ENCODE measurements at places on chromosomes 16 and 17. TPM values are rescaled to one million over a fixed set of nuclear protein-coding genes. Genes with fewer than 3 reads are reported as not detected.

DNA sequence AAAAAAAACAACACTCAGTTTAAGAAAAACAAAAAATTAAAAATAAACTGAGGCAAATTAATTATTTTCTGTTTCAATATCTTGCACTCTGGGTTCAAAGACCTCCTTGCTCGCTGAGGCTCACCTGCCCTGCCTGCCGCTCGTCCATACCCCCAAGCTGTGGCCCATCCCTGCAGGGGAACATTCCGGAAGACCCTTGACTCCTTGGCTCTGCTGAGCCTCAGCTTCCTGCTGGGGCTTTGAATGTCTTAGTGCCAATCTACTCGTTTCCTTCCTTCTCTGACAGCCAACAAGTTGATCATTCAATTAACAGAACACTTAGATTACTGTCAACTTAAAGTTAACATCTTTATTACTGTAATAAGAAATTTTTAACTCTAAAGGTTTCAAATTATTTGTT, 24.3 kb downstream of the G6PC1 start:
- no peaks in the 10 kb centered on the region for H3K36me3 ChIP-seq
- H3K4me3 ChIP-seq: no peak overlapping the region
- H3K27ac ChIP-seq: no peak overlapping the region
- no peaks in the 10 kb centered on the region for H3K27me3 ChIP-seq
- H3K4me1 ChIP-seq: no peaks in the 10 kb centered on the region

Gene KLHL10
- 0.24 TPM for polyA plus RNA-seq

DNA sequence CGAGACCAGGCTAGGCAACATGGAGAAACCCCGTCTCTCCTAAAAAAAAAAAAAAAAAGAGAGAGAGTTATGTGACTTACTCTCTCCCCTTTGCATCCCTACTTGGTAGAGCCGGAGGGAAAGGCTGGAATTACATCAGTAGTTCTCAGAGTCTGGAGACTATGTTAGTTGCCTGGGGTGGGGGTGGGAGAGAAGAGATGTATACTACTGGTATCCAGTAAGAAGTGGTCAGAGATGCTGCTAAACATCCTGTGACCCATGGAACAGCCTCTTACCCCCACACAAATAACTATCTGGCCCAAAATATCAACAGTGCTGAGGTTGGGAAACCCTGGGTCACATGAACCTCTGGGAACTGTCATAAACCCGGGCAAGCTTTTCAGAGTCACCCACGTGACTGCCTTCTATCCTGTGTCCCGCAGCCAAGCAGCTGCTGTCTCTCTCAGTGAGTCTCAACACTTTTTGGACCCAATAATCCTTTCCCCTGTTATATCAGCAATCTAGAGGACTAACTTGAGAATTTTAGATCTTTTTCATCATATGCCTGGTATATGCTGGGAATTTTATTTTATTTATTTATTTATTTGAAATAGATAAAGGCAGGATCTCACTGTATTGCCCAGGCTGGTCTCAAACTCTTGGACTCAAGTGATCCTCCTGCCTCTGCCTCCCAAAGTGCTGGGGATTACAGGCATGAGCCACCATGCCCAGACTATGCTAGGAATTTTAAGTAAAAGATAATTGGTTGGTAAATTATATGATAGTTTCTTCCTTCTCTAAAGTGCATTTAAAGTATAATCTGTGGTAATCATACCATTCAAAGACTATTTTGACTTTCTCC, 8.7 kb downstream of the EIF1 start:
- no peak overlapping the region for H3K4me3 ChIP-seq
- peaks cover 6% of the 10 kb centered on the region for H3K4me1 ChIP-seq
- H3K27me3 ChIP-seq: no peaks in the 10 kb centered on the region
- H3K27ac ChIP-seq: no peak overlapping the region
- peaks cover 24% of the 10 kb centered on the region for H3K36me3 ChIP-seq

Gene C17orf78
- polyA plus RNA-seq: not detected

DNA sequence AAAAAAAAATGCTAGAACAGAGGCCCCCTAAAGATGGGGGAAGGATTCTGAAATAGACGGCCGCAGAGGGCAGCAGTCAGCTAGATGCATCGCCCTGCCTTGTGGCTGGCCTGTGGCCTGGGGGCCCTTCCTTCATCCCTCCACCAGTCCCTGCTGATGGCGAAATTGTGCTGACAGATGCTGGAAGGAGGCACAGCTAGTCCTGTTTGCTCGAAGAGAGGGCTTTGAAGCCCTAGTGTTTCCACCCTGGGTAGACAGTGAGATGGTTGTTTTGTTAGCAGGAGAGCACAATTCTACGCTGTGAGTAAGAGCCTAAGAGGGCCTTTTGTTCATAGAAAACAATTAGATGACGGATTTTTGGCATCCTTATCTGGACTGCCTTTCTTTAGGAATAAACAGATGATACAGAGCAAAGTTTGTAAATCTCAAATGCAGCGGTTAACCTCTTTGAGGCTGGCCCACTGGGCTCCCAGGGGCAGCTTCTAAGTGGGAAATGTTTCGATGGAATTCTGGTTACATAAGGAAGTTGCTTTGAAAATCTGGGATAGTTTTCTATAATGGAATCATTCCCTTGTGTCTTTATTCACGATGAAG, 23.0 kb downstream of the VPS35L start:
- no peak for DNase-seq
- H3K27ac ChIP-seq: no peak overlapping the region
- H3K4me1 ChIP-seq: no peaks in the 10 kb centered on the region
- H3K36me3 ChIP-seq: peaks cover 44% of the 10 kb centered on the region
- H3K27me3 ChIP-seq: no peaks in the 10 kb centered on the region

Gene KIF19
- 3.4 TPM for polyA plus RNA-seq

GRCh38 chr16:84810518-84811273, 9.1 kb upstream of the CRISPLD2 start:
- no peak overlapping the region for H3K27ac ChIP-seq
- no peaks in the 10 kb centered on the region for H3K36me3 ChIP-seq
- H3K4me3 ChIP-seq: no peak overlapping the region
- H3K27me3 ChIP-seq: no peaks in the 10 kb centered on the region
- H3K4me1 ChIP-seq: peaks cover 3% of the 10 kb centered on the region
- DNase-seq: peak; percentile 38

GRCh38 chr16:21937336-21937829, 15.8 kb upstream of the UQCRC2 start:
- no peak overlapping the region for H3K27ac ChIP-seq
- DNase-seq: no peak
- H3K4me1 ChIP-seq: peaks cover 3% of the 10 kb centered on the region
- no peaks in the 10 kb centered on the region for H3K27me3 ChIP-seq
- H3K36me3 ChIP-seq: no peaks in the 10 kb centered on the region

DNA sequence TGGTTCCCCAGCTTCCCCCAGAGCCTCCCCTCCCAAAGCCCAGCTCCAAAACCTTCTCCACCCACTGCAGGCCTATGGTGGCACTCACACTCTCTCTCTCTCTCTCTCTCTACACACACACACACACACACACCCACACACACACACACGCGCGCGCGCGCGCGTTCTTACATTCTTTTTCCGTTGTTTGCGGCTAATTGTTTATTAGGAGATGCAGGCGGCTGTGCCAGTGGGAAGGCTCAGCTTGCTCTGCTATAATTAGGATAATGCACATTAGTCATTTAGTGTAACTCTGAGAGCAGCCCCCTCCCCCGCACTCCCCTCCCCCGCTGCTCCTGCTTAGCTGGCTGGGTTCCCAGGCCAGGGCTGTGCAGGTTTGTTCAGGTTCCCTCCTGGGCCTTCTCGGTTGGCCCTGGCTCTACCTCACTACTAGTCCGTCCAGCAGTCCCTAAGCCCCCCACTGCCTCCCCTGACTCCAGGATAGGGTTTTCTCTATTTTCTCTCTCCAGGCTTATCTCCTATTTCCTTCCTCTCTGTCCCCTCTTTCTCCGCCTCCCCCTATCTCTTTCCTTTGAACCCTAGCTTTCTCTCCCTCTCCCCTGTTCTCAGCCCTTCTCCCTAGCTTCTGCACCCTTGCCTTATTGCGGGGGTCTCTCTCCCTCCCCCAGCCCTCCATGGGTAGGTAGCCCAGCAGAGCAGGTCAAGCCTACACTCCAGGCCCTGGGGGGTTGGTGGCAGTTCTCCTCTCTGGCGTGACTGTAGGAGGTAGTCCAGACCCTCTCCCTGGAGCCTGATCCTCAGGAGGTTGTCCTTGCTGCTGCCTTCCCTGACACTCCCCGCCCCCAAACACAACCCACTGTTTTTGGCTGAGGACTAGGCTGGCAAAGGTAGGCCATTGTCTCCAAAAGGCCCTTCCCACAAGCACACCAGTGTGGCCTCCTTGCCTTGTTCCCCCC, 34.0 kb downstream of the TMEM132E start:
- H3K4me3 ChIP-seq: no peak overlapping the region
- DNase-seq: no peak
- H3K27ac ChIP-seq: no peak overlapping the region

DNA sequence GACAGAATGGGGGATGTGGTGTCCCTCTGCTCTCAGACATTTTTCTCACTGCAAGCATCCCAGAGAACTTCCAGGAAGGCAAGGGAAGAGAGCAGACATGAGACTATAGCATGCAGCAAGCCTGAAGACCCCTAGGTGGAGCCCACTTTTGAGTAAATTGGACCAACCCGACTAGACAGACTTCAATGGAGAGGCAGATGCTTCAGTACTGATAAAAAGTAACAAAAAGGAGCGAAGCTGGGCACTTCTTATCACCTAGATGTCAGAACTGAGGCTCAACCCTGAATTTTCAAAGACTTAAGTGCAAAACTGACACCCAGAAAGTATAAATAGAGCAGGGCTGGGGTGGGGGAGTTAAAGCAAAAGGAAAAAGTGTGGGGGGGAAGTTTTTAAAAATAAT, 130.8 kb downstream of the PMP22 start:
- H3K36me3 ChIP-seq: no peaks in the 10 kb centered on the region
- H3K4me3 ChIP-seq: no peak overlapping the region
- no peaks in the 10 kb centered on the region for H3K4me1 ChIP-seq
- no peaks in the 10 kb centered on the region for H3K27me3 ChIP-seq
- no peak for DNase-seq

Gene MLYCD
- polyA plus RNA-seq: 2.7 TPM

Gene KRT40
- not detected for polyA plus RNA-seq

Gene WFIKKN2
- polyA plus RNA-seq: not detected

DNA sequence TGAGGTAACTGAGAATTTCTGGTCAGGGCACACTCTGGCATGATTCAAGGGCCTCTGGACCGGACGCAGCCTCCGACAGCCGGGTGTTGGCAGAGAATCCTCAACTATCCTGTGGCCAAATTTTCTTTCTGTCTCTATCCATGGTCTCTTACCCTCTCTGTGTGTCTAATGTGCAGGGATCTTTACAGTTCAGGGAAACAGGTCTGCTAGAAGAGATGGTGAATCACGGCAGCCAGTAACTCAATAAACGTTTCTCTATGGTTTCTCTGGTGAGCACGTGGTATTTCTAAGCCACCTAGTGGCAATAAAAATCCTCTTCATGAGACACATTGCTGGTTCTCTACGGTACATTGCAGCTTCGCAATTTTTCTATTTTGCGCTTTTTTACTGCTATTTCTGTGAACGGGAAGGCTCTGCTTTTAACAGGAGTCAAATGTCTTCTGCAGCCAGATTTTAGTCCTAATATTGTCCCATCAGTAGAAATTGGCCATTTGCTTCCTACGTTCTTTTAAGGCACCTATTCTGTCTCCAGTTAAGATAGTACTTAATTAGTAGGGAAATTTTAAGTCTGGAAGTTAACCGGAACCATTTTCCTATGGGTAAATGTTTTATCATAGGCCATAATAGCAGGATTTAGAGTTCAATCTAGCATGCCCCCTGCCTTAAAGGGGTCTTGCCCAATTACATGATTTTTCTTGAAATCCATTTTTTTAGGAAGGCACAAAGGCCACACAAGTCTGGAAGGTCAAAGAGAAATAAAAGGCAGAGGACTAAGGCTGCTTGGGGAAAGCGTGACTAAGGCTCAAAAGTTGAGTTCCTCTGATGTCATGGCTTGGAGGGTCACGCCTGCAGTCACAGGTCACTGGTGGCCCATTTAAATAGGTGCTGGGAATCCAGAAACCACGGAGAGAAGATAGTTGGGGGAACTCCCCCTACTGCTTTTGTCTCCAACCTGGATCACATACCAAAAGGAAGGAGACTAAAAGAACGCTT, 31.5 kb downstream of the QPRT start:
- no peaks in the 10 kb centered on the region for H3K27me3 ChIP-seq
- peaks cover 11% of the 10 kb centered on the region for H3K4me1 ChIP-seq
- H3K4me3 ChIP-seq: no peak overlapping the region
- H3K36me3 ChIP-seq: no peaks in the 10 kb centered on the region

DNA sequence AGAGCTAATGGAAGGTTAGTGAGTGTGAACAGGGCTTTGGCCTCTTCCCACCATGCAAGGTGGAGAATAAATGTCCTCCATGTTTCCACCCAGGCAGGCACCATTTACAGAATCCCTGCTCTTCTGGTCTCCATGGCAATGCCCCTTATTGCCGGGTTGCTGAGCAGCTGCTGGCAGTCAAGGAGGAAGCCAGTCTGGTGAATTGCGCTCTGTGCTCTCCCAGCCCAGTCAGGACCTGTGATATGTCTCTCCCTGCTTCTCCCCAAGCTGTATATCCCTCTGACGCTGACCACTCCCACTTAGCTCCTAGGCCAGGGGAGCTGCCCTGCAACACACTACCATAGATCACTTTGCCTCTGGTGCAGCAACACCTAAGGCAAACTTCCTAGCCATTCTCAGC, 402.1 kb upstream of the ERCC4 start:
- no peaks in the 10 kb centered on the region for H3K36me3 ChIP-seq
- H3K4me3 ChIP-seq: no peak overlapping the region
- no peaks in the 10 kb centered on the region for H3K4me1 ChIP-seq
- H3K27me3 ChIP-seq: no peaks in the 10 kb centered on the region
- DNase-seq: no peak

Gene KRTAP2-3
- polyA plus RNA-seq: not detected

Gene ACBD4
- polyA plus RNA-seq: 15.0 TPM

DNA sequence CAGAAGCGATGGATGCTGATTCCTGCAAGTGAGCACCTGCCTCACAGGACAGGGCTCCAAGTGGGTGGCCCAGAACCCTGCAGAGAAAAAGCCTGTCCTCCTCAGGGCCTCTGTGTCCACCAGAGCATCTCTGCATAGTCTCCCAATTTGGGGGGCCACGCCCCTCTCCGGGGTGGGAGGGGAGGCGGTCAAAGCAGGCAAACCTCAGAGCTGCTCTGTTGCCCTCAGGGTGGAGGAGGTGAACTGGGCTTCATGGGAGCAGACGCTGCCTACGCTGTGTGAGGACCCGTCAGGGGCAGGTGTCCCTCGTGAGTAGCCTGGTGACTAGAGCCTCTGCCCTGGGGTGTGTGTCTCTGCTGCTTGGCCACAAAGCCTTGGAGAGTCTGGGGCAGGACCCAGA, 19.3 kb downstream of the TRPV2 start:
- H3K4me1 ChIP-seq: peaks cover 5% of the 10 kb centered on the region
- no peak overlapping the region for H3K4me3 ChIP-seq
- no peaks in the 10 kb centered on the region for H3K36me3 ChIP-seq
- H3K27me3 ChIP-seq: no peaks in the 10 kb centered on the region
- H3K27ac ChIP-seq: no peak overlapping the region

- no peaks in the 10 kb centered on the region for H3K36me3 ChIP-seq
- H3K4me1 ChIP-seq: peaks cover 5% of the 10 kb centered on the region
- no peak overlapping the region for H3K27ac ChIP-seq
- H3K4me3 ChIP-seq: no peak overlapping the region
- H3K27me3 ChIP-seq: no peaks in the 10 kb centered on the region
- DNase-seq: peak; percentile 36
These were observed 18.8 kb upstream of the GAA start for GRCh38 chr17:80082403-80083135.
